Stimulated activated CD4-positive, alpha-beta T cell treated with anti-CD3 and anti-CD28 coated beads, Interleukin-4, amount 100 ng/mL, for 4 hours (primary cell): ENCODE measurements at places on chromosomes 6 and 20.

DNA sequence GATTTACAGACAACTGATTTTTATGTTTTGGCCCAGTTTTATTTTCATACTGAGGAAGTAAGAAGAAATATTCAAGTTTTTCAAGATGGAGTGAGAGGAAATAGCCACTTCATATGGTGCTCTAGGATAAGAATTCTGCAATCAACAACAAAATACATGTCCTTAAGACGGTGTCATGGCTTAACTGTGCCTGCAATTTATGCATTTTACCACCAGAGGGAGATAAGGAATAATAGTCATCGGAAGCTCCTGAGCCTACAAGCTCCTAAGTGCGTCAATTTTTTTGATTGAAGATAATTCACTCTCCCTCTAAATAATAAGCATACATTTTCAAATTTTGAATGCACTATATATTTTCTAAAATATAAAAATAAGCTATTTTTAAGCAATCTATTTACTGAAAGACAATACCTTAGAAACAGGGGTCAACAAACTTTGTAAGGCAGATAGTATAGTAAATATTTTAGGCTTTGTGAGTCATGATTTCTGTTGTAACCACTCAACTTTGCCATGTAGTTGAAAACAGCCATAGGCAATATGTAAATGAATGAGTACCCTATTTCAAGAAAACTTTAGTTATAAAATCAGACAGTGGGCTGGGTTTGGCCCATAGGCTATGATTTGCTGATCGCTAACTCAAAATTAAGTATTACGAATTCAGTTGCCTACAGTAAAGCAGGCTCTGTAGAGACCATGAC is 230.9 kb upstream of the DTNBP1 start:
- DNase-seq = no peak

GRCh38 chr6:21870076-21870730 is 276.7 kb downstream of the SOX4 start:
- DNase-seq = no peak

- DNase-seq = no peak
These were observed 117.5 kb downstream of the GMPR start for GRCh38 chr6:16355699-16356446.

GRCh38 chr6:105893741-105894140 is 192.4 kb upstream of the PRDM1 start:
- DNase-seq = no peak

- no peak for DNase-seq
These were observed 317.6 kb downstream of the HDGFL1 start for GRCh38 chr6:22886650-22887581.

- DNase-seq = no peak
These were observed 162.4 kb downstream of the ID4 start for GRCh38 chr6:19999319-20000191.

- DNase-seq = no peak
These were observed 2.3 kb downstream of the SUPT3H start for GRCh38 chr6:45375449-45375848.

- no peak for DNase-seq
These were observed 26.3 kb downstream of the SERPINB6 start for GRCh38 chr6:2945153-2945452.

DNA sequence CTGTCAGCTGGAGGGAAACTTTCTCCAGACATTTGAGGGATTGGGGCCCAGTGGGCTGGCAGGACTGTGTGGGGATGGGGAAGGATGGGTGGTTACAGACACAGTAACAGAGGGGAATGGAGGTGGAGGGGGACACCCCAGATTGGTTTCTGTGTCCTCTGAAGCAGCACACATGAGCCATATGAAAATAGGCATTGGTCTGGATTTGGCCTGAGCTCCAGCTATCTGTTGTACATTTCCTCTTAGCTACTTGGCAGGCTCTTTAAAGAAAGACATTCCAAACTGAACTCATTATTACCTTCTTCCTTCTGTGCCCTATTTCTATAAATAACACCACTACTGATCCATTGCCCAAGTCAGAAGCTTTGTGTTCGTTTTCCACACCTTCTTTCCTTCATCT is 72.0 kb upstream of the PRL start:
- no peak for DNase-seq

GRCh38 chr6:64050590-64050989 is 415.0 kb downstream of the PHF3 start:
- no peak for DNase-seq

GRCh38 chr6:25297039-25297441 is 17.9 kb downstream of the CARMIL1 start:
- no peak for DNase-seq
